ENCODE measurements at places on chromosomes 1 and 21. TPM values are rescaled to one million over a fixed set of nuclear protein-coding genes. Genes with fewer than 3 reads are reported as not detected.

AGT gene
- 5.3 TPM for total RNA-seq

OLIG2 gene
- total RNA-seq, result 18.2 TPM

KCNK1 gene
- 2.2 TPM for total RNA-seq

ADGRL4 gene
- total RNA-seq, result 3.1 TPM

FUCA1 gene
- 14.7 TPM for total RNA-seq
